PC-9 (cell line): ENCODE measurements at places on chromosomes 13 and 19. TPM values are rescaled to one million over a fixed set of nuclear protein-coding genes. Genes with fewer than 3 reads are reported as not detected.

INAFM1 gene
- 13.5 and 21.3 TPM in 2 replicates for total RNA-seq

SPATA13 gene
- 28.7 and 33.0 TPM in 2 replicates for total RNA-seq

DUXA gene
- total RNA-seq: not detected in 2 replicates

- H3K4me3 ChIP-seq: peak overlapping the region; percentile 77
- H3K27me3 ChIP-seq: peaks cover 2% of the 10 kb centered on the region; the same call in 1 of the 2 replicates
- H3K4me1 ChIP-seq: peaks cover 23% of the 10 kb centered on the region
- no peaks in the 10 kb centered on the region for H3K36me3 ChIP-seq
- peak overlapping the region; percentile 89 for H3K27ac ChIP-seq
- DNase-seq: peak; percentile 84
Measured at GRCh38 chr19:54464630-54465425, 1.2 kb upstream of the LENG9 start.

GRCh38 chr19:5052515-5052914 lies 83.6 kb downstream of the KDM4B start:
- no peak overlapping the region for H3K27ac ChIP-seq
- no peak overlapping the region for H3K4me3 ChIP-seq
- H3K27me3 ChIP-seq: no peaks in the 10 kb centered on the region

DNA sequence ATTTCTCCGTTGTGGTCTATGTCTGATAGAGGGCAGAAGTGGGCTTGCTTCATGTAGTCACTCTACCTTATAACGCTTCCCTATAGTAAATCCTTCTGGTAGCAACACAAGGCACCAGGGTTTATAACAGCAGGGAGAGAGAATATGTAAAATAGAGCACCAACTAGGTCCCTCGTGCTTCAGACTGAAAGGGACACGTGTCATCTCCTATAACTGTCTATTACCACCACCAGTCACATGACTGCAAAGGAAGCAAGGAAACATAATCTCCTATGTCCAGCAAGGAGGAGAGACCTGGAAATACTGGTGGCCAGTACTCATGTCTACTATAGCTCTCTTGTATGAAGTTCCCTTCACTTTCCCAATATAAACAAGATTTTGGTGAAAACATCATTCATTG lies 79.2 kb downstream of the SLAIN1 start:
- no peak overlapping the region for H3K27ac ChIP-seq
- DNase-seq: no peak
- no peaks in the 10 kb centered on the region for H3K36me3 ChIP-seq
- no peak overlapping the region for H3K4me3 ChIP-seq

DNA sequence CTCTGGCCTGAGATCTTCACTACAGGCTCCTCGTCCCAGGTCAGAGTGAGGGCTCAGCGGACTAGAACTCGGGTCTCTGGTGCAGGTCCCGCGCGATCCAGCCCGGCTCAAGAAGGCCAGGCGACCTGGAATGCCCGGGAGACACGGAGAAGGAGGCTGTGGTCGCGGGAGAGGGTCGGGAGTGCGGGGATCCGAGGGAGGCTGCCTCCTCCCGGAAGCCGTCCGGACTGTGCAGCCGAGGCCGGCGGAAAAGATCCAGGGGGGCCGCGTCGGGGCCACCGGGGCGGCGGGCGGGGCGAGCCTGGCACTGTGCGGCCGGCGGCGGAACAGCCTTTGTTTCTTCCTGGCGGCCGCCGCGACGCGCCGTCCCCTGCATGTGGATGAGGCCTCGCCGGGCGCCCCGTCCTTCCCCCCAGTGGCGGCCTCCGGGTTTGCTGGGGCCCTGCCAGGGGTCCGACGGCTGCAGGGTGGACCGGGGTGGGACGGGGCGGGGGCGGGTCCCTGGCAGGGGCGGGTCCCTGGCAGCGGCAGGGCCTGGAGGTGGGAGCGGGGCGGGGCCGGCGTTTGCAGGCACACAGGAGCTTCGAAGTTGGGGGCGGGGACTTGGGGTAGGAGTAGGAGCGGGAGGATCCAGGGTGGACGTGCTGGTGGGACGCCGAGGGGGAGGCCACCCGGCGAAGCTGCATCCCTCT lies 1.0 kb upstream of the SLC7A10 start:
- DNase-seq: no peak
- H3K36me3 ChIP-seq: no peaks in the 10 kb centered on the region
- H3K27ac ChIP-seq: no peak overlapping the region
- H3K27me3 ChIP-seq: peaks cover 65% of the 10 kb centered on the region

GRCh38 chr13:24858953-24859352 lies 95.0 kb downstream of the RNF17 start:
- DNase-seq: no peak
- no peak overlapping the region for H3K27ac ChIP-seq
- H3K27me3 ChIP-seq: no peaks in the 10 kb centered on the region

- DNase-seq: no peak
- no peaks in the 10 kb centered on the region for H3K36me3 ChIP-seq
- H3K4me3 ChIP-seq: no peak overlapping the region
- no peaks in the 10 kb centered on the region for H3K27me3 ChIP-seq
- no peak overlapping the region for H3K27ac ChIP-seq
Measured at GRCh38 chr13:48909056-48909389, 66.7 kb upstream of the FNDC3A start.

GRCh38 chr13:36062249-36062648 lies 68.9 kb downstream of the DCLK1 start:
- no peak overlapping the region for H3K27ac ChIP-seq
- H3K36me3 ChIP-seq: no peaks in the 10 kb centered on the region
- DNase-seq: no peak
- H3K4me3 ChIP-seq: no peak overlapping the region
- no peaks in the 10 kb centered on the region for H3K4me1 ChIP-seq

DNA sequence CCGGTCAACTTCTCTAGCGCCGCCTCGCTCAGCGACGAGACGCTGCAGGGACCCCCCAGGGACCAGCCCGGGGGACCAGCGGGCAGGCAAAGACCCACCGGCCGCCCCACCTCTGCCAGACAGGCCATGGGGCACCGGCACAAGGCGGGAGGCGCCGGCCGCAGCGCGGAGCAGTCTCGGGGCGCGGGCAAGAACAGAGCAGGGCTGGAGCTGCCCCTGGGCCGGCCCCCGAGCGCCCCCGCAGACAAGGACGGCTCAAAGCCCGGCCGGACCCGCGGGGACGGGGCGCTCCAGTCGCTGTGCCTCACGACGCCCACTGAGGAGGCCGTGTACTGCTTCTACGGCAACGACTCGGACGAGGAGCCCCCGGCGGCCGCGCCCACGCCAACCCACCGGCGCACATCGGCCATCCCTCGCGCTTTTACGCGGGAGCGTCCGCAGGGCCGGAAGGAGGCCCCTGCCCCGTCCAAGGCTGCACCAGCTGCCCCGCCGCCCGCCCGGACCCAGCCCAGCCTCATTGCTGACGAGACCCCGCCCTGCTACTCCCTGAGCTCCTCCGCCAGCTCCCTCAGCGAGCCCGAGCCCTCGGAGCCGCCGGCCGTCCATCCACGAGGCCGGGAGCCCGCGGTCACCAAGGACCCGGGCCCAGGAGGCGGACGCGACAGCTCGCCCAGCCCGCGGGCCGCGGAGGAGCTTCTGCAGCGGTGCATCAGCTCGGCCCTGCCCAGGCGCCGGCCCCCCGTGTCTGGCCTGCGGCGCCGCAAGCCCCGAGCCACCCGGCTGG lies 11.3 kb downstream of the C19orf25 start:
- no peak overlapping the region for H3K4me3 ChIP-seq
- no peaks in the 10 kb centered on the region for H3K4me1 ChIP-seq
- no peaks in the 10 kb centered on the region for H3K27me3 ChIP-seq
- H3K27ac ChIP-seq: no peak overlapping the region
- no peaks in the 10 kb centered on the region for H3K36me3 ChIP-seq
- DNase-seq: no peak

DNA sequence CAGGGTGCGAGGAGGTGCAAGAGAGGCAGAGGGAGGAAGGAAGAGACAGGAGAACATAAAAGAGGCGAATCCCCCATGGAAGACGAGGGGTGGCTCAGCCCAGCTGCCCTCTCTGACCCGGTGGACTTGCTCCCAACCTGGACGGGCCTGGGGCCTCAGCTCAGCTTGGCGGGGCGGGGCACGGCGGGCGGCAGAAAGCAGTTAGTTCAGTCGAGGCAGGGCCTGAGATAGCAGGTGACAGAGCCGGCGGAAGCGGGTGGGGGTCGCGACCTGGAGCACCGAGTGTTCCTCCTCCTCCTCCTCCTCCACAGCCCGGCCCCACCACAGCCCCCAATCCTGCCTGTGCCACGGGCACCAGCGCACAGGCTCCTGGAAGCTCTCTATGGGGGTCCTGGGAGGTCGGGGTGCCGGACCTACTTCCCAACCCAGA lies 7.0 kb upstream of the CACTIN start:
- H3K36me3 ChIP-seq: no peaks in the 10 kb centered on the region
- no peak overlapping the region for H3K4me3 ChIP-seq
- no peak overlapping the region for H3K27ac ChIP-seq
- no peaks in the 10 kb centered on the region for H3K27me3 ChIP-seq

DNA sequence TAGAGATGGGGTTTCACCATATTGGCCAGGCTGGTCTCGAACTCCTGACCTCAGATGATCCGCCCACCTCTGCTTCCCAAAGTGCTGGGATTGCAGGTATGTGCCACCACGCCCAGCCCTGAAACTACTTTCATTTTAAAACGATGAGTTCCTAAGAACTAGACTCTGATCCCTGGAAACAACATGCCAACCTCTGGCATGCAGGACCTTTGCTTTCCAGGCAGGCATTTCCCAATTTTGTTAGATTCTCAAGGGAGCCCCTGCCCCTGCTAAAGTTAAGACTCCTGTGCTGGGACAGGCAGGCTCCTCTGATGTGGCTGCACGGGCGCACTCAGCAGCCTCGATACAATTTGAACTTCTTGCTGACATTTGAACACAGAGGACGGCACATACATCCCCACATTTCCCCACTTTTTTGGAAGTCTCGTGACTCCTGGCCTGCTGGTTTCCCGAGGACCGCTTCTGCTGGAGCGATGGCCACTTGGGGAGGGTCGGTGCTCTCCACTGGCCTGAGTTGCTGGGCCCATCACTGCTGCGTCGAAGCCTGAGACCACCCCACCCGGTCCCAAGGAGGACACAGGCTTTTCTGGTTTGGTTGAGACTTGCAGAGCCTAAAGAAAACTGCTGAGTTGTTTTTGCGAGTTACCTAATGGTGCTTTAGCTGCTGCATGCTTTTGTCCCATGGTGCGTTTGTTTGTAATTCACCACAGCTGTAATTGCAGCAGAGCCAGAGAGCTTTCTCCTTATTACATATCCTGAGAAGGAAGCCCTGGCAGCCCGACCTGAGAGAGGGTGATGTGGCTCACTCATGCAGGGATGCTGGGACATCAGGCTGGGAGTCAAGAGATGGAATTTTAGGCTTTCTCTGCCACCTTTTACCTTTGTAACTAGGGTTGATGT lies 8.2 kb downstream of the ATP11A start:
- H3K27ac ChIP-seq: no peak overlapping the region
- H3K27me3 ChIP-seq: no peaks in the 10 kb centered on the region
- H3K4me3 ChIP-seq: no peak overlapping the region
- no peak for DNase-seq
